Pons (tissue), 1 donor: ENCODE measurements at places on chromosomes 3 and 15.

DNA sequence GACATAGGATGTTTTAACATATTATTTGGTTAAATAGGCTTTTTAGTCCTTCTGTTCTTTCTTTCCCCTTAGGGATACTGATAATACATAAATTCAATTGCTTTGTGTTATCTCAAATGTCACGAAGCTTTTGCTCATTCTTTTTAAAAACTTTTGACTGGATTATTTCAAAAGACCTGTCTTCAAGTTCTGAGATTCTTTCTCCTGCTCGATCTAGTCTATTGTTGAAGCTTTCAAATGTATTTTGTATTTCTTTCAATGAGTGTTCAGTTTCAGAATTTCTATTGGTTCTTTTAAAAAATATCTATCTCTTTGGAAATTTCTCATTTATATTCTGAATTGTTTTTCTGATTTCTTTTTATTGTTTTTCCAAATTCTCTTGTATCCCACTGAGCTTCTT, 16.9 kb downstream of the IL20RB start:
- no peak for DNase-seq

DNA sequence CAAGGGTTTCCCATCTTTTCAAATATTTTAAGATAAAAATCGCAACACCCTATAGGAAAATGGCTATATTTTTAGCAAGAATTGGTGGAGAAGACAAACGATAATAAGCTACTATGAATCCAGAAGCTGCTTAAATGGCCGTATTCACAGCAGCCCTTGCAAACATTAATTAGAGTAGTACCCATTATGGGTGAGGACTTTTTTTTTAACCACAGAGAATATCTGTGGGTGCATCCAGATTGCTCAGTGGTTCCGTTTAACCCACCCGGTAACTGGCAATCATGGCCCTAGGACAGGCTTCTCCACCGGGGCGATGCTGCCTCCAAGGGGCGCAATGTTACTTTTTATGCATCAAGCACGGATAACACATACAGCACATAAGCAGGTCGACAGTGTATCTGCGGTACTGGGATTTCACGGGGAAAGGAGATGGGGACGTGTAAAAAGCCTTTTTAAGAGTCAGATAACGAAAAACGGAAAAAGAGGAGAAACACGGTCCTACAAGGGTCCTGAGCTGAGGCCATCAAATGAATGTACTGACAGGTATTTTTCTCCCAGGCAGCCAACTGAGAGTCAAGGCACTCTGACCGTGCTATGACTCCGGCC, 968 bp upstream of the TMEM266 start:
- peak; percentile 19 for DNase-seq

GRCh38 chr3:141933421-141934300, 57.2 kb downstream of the ATP1B3 start:
- no peak for DNase-seq

GRCh38 chr3:147141516-147142288, 264.6 kb downstream of the ZIC4 start:
- no peak for DNase-seq

DNA sequence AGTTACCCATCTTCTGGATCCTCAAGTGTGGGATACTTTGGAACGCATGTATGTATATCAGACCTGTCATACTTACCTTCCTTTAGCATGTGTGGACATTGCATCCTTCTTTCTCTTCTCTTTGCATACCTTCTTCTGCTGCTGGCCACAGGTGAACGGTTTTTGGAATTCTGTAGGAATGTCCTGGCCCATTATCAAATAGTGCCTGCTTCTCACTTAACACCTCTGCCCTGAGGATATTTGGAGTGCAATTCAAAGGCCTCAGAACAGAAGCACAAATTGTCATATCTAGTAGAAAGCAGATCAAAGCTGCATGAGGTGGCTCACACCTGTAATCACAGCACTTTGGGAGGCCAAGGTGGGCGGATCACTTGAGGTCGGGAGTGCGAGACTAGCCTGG, 34.1 kb upstream of the UACA start:
- no peak for DNase-seq

DNA sequence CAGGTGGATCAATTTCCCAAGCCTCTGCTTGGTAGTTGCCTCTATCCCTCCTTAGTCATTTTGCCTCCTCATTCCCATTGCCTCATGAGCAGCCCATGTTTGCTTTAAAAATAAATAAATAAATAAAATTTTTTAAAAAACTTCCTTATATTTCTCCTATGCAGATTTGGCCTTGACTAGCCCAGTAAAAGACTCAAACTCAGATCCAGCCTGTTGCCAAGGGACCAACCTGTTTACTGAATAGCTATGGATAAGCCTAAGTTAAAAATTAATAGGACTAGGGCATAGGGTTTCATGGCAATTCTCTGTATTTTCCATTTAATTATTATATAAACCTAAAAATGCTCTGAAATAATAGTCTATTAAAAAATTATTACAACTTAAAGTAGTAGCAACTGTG, 384.4 kb downstream of the RSL24D1 start:
- no peak for DNase-seq

DNA sequence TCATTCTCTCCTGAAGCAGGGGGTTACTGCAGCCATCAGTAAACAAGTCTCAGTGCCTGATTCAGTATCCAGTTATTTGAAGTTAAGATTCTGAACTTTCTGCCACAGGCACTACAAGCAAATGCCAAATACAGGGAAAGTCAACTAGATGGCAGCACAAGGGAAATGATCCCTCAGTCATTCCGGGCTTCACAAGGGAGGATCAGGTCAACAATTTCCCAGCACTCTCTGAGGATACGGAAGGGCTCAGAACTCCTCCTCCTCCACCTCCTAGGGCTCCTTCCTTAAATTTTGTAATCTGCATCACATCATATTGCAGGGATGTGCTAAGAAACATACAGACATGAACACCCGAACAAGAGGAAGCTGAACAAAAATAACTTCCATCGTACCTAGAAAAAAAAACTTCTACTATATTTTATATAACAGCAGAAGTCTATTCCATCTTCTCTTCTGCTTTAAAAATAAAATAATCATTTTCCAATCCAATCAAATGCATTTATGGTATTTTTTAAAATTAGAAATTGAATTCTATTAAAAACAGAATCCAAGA, 187.1 kb downstream of the FMN1 start:
- peak; percentile 60 for DNase-seq

GRCh38 chr3:111926266-111926676, 52.6 kb upstream of the ABHD10 start:
- no peak for DNase-seq

DNA sequence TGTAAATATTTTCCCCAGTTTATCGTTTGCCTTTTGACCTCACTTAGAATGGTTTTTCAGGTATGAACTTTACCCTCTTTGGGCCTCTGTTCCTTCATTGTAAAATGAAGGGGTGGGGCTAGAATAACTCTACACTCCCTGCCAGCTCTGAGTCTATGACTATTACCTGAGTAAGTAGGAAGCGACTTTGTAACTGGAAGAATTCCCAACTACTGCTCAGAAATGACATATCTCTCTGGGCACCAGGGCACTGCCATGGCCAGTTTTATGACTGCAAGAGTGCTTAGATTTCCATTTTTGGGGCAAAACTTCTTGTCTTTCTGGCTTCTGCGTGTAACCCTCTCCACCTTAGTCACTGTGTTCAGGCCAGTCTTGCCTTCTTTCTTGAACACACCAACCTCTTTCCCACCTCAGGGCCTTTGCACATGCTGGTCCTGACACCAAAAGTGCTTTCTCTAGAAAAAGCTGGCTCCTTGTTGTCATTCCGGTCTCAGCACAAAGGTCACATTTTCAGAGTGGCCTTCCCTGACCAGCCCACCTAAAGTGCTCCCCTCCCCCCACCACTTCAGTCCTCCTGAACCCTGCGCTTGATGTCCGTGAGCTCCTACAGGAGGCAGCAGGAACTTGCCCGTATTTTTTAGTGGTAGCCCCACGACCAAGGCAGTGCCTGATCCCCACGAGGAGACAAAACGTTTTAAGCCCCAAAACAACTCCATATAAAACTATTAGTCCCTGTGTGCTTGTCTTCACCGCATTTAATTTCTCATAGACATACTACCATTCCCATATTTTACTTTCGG, 25.6 kb downstream of the CDCP1 start:
- DNase-seq: no peak

DNA sequence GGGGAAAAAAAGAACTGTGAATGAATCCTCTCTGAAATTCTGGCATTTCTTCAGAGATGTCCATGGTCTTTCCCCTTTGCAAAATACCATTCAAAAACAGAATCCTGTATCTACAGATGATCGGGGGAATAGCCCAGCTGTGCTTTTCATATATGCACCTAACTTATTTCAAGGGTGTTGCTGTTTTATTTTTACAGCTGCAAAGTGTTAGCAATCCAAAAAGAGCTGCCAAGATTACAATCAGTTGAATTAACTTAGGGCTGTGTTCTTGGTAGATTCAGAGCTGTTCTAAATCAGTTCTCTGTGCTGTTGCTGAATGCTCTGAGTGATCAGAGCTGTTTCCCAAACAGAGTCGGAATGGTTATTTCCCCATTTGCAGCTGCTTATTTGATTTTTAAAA, 175.7 kb upstream of the SEMA6D start:
- peak; percentile 7 for DNase-seq

DNA sequence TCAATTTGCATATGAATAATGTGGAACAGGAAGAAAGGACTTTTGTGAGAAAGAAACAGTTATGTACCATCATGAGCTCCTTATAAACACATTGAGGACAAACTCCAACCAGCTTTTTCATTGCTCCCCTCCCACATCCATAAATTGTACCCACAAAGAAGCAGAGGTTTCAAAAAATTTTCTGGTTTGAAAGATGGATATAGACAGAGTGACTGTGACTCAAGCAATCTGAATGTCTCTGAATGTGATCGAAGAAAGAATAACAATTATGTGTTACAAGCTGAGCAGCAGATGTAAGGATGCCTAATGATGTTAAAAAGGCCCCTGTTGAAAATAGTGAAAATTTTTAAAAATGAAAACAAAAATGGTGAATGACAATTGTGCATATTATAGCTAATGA, 127.4 kb downstream of the TFG start:
- DNase-seq: no peak

DNA sequence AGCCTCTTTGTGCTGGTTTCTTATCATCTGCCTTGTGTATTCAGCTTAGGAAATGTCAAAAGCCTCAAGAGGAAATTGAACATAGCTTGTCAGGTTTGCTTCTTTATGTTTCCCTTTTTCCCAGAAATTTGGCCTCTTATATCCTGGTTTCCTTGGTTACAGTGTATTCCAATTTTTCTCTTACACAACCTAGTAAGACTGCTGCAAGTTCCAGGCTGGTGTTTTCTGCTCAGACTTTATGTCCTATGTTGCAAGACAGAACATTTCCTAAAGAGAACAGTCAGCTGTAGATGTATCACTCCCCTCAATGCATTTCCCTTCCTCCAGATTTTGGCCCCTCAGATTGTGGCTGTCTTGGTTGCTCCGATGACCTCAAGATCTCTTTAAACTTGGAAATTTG, 102.5 kb downstream of the SH3GL3 start:
- no peak for DNase-seq

GRCh38 chr15:90104551-90104950, 2.3 kb upstream of the IDH2 start:
- DNase-seq: no peak

DNA sequence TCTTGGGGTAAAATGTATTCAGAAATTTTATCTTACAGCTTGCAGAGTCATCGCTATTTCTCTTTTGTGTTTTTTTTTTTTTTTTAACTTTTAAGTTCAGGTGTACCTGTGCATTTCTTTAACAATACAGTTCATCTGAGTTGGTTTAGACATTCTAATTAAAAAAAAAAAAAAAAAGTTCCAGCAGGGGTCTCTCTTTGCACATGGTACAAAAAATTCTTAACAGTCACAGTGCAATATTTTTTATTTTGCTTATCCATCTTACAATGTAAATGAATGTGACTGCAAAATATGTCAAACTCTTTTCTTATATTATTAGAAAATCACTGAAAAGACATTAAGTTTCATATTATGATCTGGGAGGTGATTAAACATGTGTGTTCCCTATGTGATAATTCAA, 47.5 kb upstream of the SLC9A9 start:
- peak; percentile 30 for DNase-seq

GRCh38 chr15:81373775-81374395, at the start of gene TMC3:
Gene TMC3, minus strand, starts transcription at chr15:81374213. Its CDS starts 136 bp downstream, at chr15:81374077.
- peak; percentile 13 for DNase-seq

- DNase-seq: no peak
Measured at GRCh38 chr3:28349469-28350000, 911 bp upstream of the AZI2 start.

GRCh38 chr3:79351699-79352098, 416.1 kb downstream of the ROBO1 start:
- DNase-seq: no peak

DNA sequence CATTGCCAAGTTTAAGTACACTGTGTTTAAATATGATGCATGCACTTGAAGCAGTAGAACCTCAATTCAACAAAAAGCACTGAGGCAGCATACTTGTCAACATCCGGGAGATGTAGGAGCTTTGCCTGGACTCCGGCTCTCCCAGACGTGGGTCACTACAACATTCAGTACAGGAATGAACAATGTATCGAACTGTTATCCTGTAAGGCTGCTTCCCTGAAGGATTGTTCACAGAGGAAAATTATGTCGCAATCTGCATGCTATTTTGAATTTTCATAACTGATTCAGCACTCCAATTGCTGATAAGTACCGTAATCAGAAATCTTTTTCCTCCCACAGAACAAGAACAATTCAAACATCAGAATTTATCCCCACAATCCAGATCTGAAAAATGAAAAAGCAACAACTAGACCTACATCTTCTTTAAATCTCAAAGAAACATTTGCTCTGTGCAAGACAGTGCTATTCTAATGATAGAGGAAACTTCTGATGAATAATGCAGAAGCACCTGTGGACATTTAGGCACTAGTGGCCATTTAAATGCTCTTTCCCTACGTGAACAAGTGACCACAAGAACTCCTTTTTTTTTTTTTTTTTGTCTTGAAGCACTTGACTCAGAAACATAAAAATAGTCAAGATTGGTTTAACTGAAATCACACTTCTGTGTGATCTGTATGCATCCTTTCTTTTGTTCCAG, 113.4 kb downstream of the PLCH1 start:
- DNase-seq: no peak

DNA sequence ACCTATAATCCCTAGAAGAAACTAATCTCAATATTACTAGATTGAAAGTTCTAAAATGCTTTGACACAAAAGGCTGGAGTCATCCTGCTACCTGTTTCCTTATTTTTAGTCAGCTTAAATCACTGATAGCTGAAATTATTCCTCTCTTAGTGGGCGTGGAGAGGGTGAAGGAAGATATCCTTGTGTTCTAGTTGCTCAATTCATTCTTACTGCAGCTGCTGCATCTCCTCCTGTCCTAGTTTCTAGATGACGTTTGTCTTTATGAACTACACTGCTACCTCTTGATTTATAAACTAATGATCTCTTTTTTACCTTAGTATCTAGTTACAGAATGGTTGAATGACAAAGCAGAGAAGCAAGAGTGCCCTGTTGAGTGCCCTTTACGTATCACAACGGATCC, 50.7 kb downstream of the SETD5 start:
- no peak for DNase-seq

GRCh38 chr3:89787485-89787884, 680.1 kb downstream of the EPHA3 start:
- no peak for DNase-seq
